ENCODE measurements at places on chromosomes 12 and 14.

- DNase-seq, result no peak
These were observed 13.9 kb upstream of the OAS1 start for GRCh38 chr12:112892856-112893255.

GRCh38 chr12:39923364-39923763 is 182.5 kb downstream of the SLC2A13 start:
- DNase-seq, result no peak

- DNase-seq, result no peak
These were observed 275.6 kb downstream of the AACS start for GRCh38 chr12:125340791-125341190.

DNA sequence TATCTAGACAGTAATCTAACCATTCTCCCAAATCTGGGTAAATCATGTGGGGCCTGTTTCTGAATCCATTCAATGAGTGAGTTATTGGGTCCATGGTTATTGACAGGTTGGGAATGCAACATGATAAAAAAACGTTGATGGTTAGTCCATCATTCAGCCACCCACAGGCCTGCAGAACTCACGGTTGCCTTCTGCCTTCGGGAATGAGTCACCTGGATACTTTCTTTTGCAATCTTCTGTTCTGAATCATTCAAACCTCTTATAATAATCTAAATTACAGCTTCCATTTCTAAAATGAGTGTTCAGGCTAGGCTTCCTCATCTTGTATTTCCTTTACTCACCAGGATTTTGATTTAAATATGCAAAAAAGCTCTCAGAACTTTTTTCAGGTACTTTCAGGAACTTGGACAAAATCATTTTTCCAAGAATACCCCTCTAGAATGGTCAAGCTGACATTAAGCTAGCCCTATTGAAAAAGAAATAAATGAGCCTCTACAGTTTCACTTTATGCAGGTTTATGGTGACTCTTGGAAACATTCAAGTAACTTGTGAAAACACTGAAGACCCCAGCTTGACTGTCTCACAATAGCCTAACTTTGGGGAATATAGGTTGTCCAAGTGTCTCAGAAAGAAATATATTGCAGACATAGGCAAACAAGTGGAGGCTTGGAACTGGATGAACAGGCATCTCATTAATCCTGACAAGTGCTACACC is 94.4 kb downstream of the KCNK10 start:
- DNase-seq, result no peak

- no peak for DNase-seq
These were observed 64.1 kb downstream of the E2F7 start for GRCh38 chr12:77001276-77001675.

GRCh38 chr14:101961011-101961721 is 3.2 kb upstream of the DYNC1H1 start:
- DNase-seq, result peak; percentile 69

- no peak for DNase-seq
These were observed 3.3 kb downstream of the ACVR1B start for GRCh38 chr12:51954561-51955361.

GRCh38 chr12:632102-632696 is 31.0 kb downstream of the NINJ2 start:
- no peak for DNase-seq

GRCh38 chr12:1532375-1533165 is 61.8 kb downstream of the FBXL14 start:
- no peak for DNase-seq

DNA sequence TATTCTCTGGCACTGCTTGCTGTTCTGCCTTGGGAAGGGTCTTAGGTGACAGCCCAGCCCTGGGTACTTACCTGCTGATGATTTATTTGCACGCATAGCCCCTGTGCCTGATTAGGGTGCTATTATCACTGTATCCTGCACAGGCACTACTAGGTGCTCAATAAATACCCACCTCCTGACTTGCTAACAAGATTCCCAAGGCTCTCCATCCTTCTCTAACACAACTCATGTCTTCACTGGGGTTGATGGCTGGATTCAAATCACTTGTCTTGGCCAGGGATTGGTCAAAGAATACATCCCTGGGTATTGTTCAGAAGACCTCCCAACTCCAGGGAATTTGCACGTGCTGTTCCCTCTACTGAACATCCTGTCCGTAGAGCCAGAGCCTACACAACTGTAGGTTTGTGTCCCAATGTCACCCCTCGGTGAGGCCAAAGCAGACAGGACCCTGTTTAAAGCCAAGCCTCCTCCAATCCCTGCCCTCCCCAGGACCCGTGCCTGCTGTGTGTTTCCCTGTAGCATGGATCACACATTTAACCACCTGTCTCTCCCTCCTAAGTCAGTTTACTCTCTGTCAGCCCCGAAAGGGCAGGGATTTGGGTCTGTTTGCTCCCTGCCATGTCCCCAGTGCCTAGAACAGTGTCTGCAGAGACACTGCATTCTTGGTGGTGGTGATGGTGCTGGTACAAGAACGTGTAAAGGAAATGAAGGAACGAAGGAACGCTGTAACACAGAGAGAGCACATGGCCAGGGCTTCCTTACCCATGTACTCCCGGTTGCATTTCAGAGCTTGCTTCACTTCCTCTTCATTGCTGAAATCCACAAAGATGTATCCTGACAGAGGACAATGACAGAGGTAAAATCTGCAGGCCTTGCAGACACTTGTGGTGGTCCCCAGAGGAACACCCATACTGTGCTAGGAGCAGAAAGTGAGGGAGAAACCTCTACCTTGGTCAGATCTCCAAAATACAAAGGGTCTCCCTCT is 16.5 kb downstream of the RBM19 start:
- no peak for DNase-seq

GRCh38 chr14:76872796-76873432 is 46.7 kb downstream of the LRRC74A start:
- no peak for DNase-seq

- DNase-seq, result no peak
These were observed 1.4 kb upstream of the ARID2 start for GRCh38 chr12:45727980-45728629.
